Transverse colon (tissue), 4 donors: ENCODE measurements at places on chromosomes 12 and 14. TPM values are rescaled to one million over a fixed set of nuclear protein-coding genes. Genes with fewer than 3 reads are reported as not detected.

GRCh38 chr12:62581288-62582064, 114.8 kb downstream of the MON2 start:
- DNase-seq: no peak

- no peak for DNase-seq
These were observed 2.1 kb upstream of the GPD1 start for GRCh38 chr12:50101663-50102062.

DNA sequence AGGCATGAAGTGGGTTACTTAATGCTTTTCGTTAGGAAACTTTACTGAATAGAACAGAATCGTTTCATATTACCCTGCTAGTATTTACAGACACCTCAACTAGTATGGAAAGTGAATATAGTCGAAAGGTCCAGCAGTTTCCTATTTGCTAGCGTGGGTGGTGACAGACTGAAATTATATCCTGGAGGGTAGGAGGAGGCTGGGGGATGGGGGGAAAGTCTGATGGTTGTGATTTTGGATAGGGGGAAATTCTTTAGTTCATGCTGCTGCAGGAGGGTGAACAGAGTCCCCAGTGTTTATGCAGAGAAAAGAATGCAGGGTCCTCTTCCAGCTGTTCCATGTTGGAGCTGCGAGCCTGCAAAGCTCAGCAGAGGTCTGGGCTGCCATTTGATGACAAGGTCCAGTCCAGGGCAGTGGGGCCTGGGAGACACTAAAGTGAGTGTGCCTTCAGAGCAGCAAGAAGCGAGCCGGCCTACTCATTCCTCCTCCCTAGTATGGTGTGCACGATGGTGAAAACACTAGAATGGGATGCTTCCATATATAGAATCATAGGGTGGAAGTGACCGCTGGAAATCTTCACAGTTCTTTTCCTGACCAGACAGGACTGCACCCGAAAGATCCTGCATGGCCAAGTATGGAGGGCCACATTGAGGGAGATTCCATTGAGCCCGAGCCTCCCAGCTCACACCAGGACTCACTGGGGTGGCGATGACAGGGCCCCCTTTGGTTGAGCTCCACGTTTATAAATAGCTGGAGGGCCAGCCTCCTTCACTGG, 2.1 kb downstream of the SAMD4A start:
- peak; percentile 15 for DNase-seq

DNA sequence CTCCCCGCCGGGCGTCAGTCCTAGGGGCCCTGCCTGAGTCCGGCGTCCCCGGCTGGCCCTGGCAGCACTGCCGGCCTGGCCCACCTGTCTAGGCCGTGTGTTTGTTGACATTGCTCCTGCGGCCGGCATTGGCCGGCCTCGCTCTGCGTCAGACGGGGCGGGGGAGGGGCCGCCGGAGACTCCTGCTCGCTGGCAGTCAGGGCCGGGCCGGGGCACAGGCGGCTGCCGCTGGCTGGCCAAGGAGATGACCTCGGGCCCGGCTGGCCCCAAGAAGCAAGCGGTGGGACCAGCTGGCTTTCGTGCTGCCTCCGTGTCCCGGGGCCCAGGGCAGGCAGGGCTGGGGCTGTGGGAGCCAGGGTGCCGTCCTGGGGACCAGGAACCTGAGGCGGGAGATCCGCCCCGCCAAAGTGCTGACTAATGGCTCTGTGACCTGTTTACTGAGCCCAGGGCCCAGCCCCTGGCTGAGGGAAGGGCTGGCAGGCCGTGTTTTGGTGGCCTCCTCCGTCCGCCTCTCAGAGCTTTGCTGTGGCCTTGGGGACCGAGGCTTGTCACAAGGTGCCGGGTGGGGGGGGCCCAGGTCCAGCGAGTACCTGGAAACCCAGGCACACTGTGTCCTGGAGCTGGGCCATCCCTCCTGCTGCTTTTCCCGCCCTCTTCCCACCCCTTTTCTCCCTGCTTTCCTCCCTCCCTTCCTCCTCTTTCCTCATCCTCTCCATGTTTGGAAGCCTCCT, 1.8 kb downstream of the ULK1 start:
- DNase-seq: peak; percentile 93

DNA sequence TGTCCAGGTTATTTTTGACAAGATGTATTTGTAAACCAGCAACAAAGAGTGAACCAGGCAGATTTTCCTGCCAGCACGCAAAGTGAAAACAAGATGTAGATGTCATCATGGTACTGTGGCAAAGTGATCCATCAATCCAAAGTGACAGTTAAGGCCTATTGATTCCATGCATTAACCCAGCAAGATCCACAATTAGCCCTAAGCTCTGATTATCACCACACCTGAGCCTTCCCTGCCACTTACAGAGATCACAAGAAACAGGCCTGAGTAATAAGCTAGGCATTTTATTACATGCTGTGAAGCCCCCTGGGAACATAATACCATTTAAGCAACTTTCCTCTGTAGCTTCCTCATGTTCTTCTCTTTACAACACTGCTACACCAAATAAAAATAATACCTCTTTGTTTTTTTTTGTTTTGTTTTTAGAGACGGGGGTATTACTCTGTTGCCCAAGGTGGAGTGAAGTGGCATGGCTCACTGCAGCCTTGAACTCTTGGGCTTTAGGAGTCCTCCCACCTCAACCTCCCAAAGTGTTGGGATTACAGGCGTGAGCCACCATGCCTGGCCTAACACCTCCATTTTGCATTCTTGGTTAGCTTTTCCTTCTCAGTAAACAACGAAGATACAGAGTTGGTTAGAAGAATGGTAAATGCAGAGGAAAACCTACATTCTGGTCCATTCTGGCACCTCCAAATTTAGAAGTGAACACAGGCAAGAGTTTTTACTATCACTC, 85.5 kb downstream of the STON2 start:
- no peak for DNase-seq

Gene ACSS3
- total RNA-seq: 4.1 TPM

Gene PIWIL1
- not detected for total RNA-seq

Gene SLC5A8
- total RNA-seq: not detected
